Smooth muscle cell of bladder (primary cell): ENCODE measurements at places on chromosomes 4 and X. TPM values are rescaled to one million over a fixed set of nuclear protein-coding genes. Genes with fewer than 3 reads are reported as not detected.

Gene CTAG1A
- total RNA-seq, result 0.18 TPM in 1 of 2 replicates, not detected in the other

Gene CT55
- not detected in 2 replicates for total RNA-seq

Gene CFP
- total RNA-seq, result 0.14 and 0.46 TPM in 2 replicates

Gene FOXO4
- total RNA-seq, result 4.6 and 6.7 TPM in 2 replicates

Gene RAB41
- not detected in 2 replicates for total RNA-seq

Gene NCBP2L
- total RNA-seq, result not detected in 2 replicates

Gene STAG2
- 88.3 and 106 TPM in 2 replicates for total RNA-seq

Gene BEX3
- 462 and 464 TPM in 2 replicates for total RNA-seq

Gene NSDHL
- total RNA-seq, result 21.8 and 31.4 TPM in 2 replicates

Gene SPANXN3
- total RNA-seq, result not detected in 2 replicates

Gene RASL11B
- total RNA-seq, result 0.28 and 1.1 TPM in 2 replicates

Gene PRDM5
- 17.7 and 19.3 TPM in 2 replicates for total RNA-seq

Gene SAGE1
- total RNA-seq, result under 0.01 TPM in 1 of 2 replicates, not detected in the other

Gene MAGED4
- 43.0 and 45.2 TPM in 2 replicates for total RNA-seq

Gene ACE2
- total RNA-seq, result under 0.01 and 0.09 TPM in 2 replicates

Gene IQCM
- 0.18 TPM in 1 of 2 replicates, not detected in the other for total RNA-seq

Gene RHOH
- under 0.01 and 0.09 TPM in 2 replicates for total RNA-seq

Gene HS6ST2
- 0.14 TPM in 1 of 2 replicates, not detected in the other for total RNA-seq

Gene PABPC1L2B
- total RNA-seq, result not detected in 2 replicates

Gene PPA2
- total RNA-seq, result 55.6 and 61.5 TPM in 2 replicates

Gene CT45A10
- total RNA-seq, result not detected in 2 replicates

Gene MTNR1A
- total RNA-seq, result not detected in 2 replicates

Gene IL2
- not detected in 2 replicates for total RNA-seq

Gene HAND2
- 79.9 and 163 TPM in 2 replicates for total RNA-seq

Gene RHOXF2
- total RNA-seq, result not detected in 2 replicates

Gene PPBP
- total RNA-seq, result 0.09 TPM in 1 of 2 replicates, not detected in the other

Gene CYLC1
- not detected in 2 replicates for total RNA-seq

Gene FHIP1A
- total RNA-seq, result 0.43 and 1.2 TPM in 2 replicates

Gene ASB9
- total RNA-seq, result 0.55 and 0.57 TPM in 2 replicates

Gene CLDN34
- not detected in 2 replicates for total RNA-seq

Gene TBX22
- total RNA-seq, result not detected in 2 replicates

Gene TMEM47
- total RNA-seq, result 63.4 and 105 TPM in 2 replicates

Gene TRIM60
- not detected in 2 replicates for total RNA-seq

Gene USP51
- 1.1 and 1.9 TPM in 2 replicates for total RNA-seq

Gene NAT8L
- under 0.01 and 0.09 TPM in 2 replicates for total RNA-seq

Gene MAP7D2
- total RNA-seq, result under 0.01 and 0.09 TPM in 2 replicates

Gene TAF1
- 35.7 and 43.3 TPM in 2 replicates for total RNA-seq

Gene PPP4R3C
- total RNA-seq, result not detected in 2 replicates

Gene USP17L19
- total RNA-seq, result not detected in 2 replicates

Gene TEX11
- 0.09 TPM in 1 of 2 replicates, not detected in the other for total RNA-seq

Gene CCDC160
- total RNA-seq, result under 0.01 TPM in 1 of 2 replicates, not detected in the other

Gene LPAR4
- total RNA-seq, result 0.09 TPM in 1 of 2 replicates, not detected in the other

Gene MSL3
- 12.6 and 13.7 TPM in 2 replicates for total RNA-seq

Gene FAM241A
- total RNA-seq, result 0.85 and 0.92 TPM in 2 replicates

Gene SH3D19
- total RNA-seq, result 29.2 and 35.9 TPM in 2 replicates

Gene PJA1
- total RNA-seq, result 28.2 and 30.5 TPM in 2 replicates

Gene CXCL5
- total RNA-seq, result 14.0 and 21.0 TPM in 2 replicates

Gene STATH
- 0.14 TPM in 1 of 2 replicates, not detected in the other for total RNA-seq

Gene CABS1
- not detected in 2 replicates for total RNA-seq

Gene NPY2R
- total RNA-seq, result under 0.01 TPM in 1 of 2 replicates, not detected in the other

Gene MAGEB2
- total RNA-seq, result not detected in 2 replicates

Gene SLC6A14
- under 0.01 TPM in 1 of 2 replicates, not detected in the other for total RNA-seq

Gene ADGRG4
- total RNA-seq, result not detected in 2 replicates

Gene HPGDS
- not detected in 2 replicates for total RNA-seq

Gene TNMD
- not detected in 2 replicates for total RNA-seq

Gene FREM3
- under 0.01 TPM in 1 of 2 replicates, not detected in the other for total RNA-seq

Gene PROM1
- under 0.01 TPM in 1 of 2 replicates, not detected in the other for total RNA-seq

Gene NPFFR2
- total RNA-seq, result not detected in 2 replicates

Gene ART3
- total RNA-seq, result 0.09 and 0.28 TPM in 2 replicates
